NCI-H2107 (cell line): ENCODE measurements at places on chromosomes 5 and 9.

DNA sequence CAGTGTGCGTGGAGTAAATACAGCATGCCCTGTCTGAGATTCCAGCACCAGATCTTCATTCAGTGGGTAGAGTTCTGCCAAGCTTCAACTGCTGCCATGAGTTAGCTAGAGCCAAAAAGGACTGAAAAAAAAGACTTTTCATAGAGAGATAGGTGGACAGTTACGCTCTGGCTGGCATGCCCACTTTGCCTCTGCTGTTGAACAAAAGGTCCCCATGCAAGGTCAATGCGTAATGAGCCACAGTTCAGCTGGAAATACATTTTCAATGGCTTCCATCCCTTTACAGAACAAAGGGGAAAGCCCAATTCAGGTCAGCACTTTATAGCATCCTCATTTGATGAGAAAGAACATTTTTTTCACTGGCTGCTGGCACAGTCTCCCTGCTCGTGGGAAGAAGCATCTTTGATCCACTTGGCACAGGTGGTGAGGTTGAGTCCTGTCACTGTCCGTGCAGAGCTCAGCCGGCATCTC, 86.9 kb upstream of the ERCC6L2 start:
- no peak for DNase-seq

DNA sequence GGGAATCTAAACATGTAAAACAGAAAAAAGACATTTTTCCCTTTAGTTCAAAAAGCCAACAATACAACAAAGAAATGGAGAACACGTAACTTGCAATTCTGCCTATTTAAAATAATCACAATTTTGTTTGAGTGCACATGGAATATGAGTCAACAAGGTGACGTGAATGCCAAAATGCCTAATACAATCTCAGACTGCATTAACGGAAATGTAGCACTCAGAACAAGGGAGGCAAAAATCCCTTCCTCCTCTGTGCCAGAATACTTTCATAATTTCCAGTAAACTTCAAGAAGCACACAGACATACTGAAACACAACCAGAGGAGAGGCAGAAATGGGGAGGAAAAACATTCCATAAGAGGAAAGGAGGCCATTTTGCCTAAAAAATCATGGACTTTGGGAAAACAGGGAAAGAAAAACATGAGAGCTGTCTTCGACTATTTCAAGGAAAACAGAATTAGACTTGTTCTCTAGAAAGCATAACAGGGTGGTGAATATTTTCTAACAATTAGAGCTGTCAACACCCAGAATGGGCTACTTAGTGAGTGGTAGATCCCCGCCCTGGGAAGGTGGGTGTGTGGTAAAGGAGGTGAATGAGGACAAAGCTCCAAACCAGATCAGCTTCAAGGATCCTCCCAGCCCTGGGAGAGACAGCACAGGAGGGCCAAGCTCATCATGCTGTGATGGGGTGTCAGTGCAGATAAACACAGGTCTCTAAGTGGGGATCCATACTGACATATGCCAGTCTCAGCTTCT, 48.2 kb downstream of the ABCA1 start:
- DNase-seq: no peak

DNA sequence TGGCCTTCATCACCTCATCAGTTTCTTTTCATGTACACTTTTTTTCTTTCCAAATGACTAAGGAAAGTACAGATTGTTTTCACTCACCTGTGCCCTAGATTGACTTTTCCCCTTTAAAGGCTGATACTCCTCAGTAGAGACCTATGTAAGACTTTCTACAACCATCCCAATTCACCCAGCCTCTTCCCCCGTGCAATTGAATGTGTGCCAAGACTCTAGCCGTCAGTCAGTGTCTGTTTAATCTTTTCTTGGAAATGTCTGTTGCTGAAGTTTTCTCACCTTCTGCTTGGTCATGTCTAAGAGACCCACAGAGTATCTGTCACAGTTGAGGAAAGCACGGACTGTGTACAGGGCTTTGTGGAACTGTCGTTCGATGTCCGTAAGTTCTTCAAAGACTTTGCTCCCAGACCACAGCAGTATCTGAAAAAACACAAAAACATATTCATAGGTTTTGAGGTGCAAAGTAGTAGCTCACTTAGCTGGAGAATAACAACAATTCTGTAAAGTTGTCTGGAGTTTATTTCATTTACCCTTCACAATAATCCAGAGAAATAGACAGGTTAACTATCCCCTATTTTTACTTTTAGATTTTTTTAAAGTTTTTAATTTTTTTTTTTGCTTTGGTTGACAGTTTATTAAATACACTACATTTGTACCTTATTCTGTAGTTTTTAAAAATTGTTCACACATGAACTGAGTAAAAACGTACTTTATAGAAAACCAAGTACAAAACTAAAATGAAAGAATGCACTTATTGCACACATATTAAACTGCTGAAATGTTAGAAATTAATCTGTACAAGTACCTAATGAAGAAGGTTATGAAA, 13.6 kb downstream of the PDE6A start:
- no peak for DNase-seq

DNA sequence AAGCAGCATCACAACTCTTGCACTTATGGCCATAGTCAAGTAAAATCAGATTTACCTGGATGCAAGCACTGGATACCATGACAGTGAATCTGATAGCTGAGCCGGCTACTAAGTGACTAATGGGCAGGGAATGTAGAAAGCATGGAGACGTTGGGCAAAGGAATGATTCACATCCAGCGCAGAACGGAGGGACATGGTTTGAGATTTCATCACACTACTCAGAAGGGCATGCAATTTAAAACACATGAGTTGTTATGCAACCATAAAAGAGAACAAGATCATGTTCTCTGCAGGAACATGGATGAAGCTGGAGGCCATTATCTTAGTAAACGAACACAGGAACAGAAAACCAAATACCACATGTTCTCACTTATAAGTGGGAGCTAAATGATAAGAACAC, 169.1 kb upstream of the PIK3R1 start:
- DNase-seq: no peak

DNA sequence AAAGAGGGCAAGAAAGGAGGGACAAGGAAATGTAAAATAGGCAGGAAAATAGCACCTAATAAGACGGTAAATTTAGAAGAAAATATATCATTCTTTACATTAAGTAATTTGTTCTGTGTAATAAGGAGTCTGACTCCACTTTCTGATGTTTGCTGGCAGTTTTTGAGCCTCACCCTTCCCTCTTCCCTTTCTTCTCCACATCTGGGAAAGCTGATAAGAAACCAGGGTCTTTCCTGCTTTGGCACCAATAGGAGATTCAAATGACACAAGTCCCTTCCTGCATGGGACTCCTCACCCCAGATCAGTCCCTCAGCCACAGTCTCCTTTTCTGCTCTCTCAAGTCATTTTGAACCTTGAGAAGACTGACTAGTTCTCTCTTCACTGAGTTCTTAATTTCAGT, 31.2 kb upstream of the LECT2 start:
- no peak for DNase-seq

DNA sequence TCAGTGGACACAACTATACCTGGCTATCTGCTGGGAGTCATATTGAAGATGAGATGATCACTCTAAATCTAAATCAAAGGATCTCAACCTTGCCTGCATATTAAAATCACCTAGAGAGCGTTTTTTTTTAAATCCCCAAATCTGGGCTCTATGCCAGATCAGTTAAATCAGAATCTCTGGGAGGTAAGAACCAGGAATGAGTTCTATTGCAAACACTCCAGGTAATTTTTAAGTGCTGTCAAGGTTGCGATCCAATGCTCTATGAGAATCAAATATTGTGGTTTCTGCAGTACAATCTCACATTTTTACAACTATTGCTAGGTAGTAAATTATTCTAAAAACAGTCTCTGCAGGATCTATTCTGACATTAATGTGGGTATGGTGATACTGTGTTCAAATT, 202.3 kb upstream of the OR13F1 start:
- no peak for DNase-seq

DNA sequence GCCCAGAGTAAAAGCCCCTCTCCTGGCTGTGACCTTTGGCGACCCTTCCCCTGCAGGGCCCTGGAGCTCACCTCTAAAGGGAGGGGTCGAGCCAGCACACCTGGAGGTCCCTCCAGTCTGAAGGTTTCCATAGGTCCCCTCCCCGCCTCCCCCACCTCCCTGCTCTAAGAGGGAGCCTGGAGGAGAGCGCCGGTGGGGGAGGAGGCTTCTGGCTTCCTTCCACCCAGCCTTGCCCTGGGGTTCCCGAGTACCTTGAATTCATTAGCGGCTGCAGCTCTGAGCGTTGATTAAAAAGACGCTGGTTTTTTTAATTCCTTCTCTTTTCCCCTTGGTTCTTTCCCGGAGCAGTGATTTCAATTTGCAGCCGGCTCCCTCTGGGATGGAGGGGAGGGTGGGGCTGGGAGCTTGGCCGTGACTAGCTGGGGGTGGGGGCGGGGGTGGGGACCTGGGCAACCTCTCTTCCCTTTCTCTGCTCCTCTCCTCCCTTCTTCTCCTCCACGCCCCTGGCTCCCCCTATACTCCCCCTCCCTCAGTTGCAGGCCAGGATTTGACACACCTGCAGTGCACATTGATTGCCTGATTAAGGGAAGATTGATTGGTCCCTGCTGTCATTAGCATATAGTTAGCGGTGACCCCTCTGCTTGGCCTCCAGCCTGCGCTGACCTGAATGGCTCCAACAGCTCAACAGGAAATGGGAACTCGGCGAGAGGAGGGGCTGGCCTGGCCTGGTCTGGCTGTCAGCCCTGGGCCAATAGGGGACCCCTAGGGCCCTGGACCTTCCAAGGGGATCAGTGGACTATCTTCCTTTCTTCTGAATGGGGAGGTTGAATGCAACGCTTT, 67.5 kb upstream of the RAPGEF1 start:
- no peak for DNase-seq

DNA sequence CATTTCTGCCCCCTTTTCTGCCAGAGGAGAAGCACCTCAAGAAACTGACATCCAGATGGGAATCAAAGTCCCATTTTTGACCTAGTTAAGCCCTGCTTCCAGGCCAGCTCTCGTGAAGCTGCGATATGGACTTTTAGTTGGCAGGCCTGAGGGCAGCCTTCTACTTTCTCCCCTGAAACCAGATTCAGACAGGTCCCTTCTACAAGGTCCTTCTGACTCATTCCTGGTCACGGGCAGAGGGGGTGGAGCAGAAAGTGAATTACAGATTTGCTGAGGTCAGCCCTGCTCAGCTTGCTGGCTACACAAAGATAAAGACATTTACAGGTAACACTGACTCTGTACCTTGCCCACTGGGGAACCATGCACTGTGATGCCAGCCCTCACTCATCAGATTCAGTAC, 52.8 kb upstream of the TUT7 start:
- DNase-seq: no peak

DNA sequence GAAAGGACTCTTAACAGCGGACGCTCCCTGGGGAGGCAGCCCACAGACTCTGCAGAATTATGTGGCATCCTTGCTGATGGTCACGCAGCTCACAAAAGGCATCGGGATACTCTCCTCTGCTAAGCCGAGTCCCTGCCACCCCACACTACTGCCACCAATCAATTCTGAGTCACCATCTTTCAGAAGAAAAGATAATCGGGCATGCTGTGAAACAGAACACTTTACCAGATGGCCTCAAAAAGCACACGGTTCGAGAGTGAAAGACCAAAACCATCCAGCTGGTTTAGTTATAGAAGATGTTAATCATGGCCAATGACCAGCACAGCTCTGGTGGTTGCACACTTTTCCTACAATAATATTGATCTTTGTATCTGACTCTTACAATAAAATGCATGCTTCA, 136.3 kb downstream of the MYO10 start:
- DNase-seq: no peak

GRCh38 chr5:81393783-81394718, at the start of gene ACOT12:
Gene ACOT12 (minus strand): TSS chr5:81394134. CDS start chr5:81394114, 20 bp downstream.
- DNase-seq: no peak

DNA sequence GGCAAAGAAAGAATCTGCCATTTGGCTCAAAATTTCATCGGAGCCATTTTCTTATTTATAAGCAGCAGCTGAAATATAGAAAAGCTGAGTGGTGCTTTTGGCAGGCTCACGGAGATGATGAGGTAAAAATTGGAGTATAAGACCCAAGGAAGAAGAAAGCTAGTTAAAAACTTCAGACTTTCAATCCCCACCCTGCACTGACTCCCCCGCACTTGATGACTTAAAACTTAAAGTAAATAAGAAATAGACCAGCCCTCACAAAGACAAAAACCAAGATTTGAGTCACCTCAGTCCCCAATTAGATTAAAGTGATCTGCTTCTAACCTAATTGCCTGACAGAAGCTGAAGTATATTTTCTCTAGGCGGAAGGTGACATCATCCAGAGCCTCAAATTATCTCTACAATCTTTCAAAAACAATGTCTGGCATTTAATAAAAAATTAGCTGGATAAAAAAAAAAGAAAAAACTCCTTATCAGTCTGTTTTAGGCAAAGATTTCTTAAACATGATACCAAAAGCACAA, 124.0 kb upstream of the PJA2 start:
- no peak for DNase-seq

DNA sequence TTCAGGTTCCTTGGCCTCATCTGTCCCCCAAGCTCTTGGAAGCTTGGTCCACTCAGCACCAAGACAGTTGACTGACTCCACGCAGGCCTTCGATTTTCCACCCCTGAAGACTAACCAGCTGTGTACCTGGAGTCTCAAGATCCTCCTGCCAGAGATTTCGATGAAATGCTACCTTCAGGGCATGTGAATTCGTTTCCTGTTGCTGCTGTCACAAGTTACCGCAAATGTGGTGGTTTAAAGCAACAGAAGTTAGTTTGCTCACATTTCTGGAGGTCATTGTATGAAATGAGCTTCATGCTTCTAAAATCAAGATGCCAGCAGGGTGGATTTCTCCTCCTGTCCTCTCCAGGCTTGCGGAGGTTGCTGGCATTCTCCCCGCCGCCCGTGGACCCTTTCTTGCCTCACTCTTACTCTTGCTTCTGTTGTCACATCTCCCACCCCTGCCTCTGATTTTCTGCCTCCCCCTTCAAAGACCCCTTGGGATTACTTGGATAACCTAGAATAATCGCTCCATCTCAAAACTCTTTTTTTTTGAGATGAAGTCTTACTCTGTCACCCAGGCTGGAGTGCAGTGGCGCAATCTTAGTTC, 27.6 kb upstream of the RETREG1 start:
- no peak for DNase-seq

DNA sequence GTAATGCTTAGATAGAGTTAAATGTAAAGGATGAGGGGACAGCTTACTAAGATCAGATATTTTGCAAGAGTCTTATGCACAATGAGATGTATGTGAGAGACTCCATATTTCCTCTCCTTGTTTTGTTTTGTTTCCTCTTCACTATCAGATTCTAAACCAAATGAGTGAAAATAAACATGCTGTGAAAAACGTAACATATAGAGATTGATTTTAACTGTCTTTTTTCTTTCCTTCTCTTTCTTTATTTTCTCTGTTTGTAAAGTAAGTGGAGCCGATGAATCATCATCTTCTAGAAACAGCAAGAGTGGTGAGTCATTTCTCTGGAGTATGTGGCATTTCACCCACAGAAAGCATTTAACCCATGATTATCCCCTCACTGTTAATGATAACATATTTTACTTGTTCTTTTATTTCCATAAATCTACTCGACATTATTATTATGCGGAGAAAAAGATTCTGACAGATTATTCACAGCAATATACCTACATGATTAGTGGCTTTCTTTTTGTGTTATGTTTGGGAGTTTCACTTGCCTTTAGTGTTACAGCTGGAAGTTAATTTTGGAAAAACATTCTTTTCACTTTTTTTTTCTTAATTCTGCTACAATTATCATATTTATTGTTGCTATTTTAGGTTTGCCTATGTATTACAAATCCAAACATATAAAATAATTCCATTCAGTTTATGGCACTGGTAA, 2.1 kb upstream of the ANXA1 start:
- no peak for DNase-seq
